ENCODE measurements at places on chromosomes 4 and X. TPM values are rescaled to one million over a fixed set of nuclear protein-coding genes. Genes with fewer than 3 reads are reported as not detected.

DNA sequence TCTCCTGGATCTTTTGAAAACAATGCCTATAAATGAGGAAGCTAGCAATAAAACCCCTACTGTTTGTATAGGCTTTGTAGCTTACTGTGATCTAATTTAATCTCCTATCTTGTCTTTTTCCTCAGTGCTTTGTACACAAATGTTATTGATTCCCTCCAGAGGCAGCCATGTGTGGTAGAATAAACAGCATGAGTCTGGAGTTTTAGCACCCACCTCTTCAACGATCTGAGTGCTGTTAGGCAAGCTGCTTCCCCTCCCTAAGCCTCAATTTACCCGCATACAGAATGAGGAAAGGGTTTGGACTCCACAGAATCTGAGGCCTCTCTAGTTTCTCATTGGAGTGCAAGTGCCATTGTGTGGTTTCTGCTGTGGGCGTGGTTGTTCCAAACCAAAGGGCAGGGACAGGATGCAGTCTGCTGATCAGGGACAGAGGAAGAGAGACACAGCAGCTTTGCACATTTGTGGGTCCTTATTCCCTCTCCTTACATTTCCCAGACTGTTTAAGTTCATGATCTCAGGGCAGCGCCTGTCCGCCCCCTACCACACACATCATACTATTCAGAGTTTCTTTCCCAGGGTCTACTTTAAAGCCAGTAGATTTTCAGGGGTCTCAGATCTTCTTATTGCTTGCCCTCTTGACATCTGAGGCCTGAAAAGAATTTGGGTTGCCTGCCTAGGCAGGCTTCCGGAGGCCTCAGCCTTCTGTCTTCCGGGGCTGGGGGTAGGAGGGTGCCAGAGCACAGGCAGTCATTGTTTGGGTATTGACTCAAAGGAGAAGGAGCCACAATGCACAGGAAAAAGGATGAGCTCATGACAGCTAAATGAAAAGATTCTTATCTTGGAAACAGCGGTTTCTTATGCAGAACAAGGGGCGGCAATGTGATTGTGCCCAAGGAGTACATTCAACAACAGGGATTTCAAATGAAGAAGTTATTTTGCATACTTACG is 114.9 kb upstream of the TEX13D start:
- no peak for DNase-seq

GRCh38 chr4:113561092-113561491 is 200.4 kb downstream of the CAMK2D start:
- DNase-seq, result no peak

DNA sequence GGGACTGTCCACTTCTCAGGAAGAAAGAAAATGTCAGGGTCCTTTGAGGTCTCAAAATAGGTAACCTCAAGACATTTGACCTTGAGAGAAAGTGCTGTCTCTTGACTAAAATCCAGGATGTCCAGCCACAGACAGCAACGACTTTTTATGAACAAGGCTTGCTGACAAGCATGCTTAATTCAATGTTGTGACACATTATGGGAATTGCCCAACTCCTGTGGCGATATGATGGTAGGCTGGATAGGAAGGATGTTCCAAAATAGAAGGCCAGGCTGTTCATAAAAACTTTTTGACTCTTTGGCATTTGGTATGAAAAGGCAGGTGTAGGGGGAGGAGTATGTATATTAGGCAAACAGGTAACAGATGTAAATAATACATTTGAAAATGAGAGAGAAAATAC is 50.8 kb upstream of the EDNRA start:
- no peak for DNase-seq

- DNase-seq, result no peak
These were observed 9.3 kb upstream of the GPRIN3 start for GRCh38 chr4:89316931-89317366.

DNA sequence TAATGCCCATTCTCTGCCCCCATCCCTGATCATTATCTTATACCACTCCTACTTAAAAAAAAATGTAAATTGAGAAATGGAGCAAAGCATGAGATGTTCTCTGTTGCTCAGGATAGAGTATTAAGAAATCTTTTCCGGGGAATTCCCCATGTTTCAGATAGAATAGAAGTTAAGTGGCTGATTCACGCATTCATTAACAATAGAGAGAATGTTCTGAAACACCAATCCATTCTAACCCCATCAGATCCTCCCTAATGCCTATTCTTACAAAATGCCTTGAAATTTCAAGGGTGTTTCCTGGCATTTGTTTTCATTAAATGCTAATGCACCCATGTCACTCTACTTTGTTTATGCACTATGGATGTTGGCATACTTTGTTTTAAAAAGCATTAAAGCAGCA is 101.1 kb downstream of the AREG start:
- no peak for DNase-seq

- DNase-seq, result no peak
These were observed 22.0 kb downstream of the MND1 start for GRCh38 chr4:153366486-153366885.

DNA sequence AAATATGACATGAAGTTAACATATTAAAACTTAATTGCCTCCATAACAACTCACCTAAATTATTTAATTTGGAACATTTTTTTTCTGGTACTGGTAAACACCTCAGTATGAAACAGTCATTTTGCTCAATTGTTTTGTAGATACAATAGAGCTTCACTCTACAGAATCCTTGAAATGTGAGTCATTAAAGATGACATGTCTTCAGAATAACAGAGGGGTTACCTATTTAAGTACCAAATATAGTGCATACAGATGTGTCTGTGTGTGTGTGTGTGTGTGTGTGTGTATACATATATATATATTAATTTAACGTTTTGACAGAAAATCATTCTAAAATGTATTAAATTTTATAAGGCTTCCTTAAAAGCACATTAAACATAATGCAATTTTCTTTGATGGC is 297.6 kb downstream of the INPP4B start:
- no peak for DNase-seq

GRCh38 chr4:40524366-40525041 is 105.2 kb downstream of the RBM47 start:
- DNase-seq, result no peak

DNA sequence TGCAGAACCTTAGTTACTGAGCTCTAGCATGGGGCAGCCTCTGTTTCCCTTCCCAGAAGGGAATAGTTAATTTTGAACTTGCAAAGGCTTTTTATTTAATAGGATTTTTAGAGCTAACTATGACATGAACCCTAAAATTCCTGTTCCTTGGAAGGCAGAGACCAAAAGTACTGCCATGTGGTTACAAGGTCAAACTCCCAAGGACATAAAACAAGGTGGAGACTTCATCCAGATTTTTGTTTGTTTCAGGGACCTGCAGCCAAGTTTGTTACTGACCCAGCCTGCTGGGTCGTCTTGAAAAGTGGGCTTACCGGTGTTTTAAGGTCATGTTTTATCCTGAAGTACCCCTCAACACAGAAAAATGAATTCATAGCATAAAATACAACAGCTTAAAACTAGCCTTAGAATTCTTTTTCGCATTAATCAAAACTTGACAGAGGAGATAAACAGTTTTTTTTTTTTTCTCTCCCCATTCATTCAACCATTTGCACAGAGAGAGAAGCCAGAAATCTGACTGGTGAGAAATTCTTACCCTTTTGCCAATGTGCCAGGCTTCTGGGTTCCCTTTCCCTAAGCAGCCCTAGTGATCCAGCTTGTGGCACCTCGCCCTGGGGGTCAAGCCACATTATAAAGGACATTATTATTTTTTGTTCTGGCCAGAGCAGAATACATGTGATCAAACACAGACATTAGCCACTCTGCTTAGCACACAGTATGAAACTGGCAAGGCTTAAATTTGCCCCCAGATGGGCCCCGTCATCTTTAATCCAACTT is 21.5 kb upstream of the GRPEL1 start:
- DNase-seq, result no peak

DNA sequence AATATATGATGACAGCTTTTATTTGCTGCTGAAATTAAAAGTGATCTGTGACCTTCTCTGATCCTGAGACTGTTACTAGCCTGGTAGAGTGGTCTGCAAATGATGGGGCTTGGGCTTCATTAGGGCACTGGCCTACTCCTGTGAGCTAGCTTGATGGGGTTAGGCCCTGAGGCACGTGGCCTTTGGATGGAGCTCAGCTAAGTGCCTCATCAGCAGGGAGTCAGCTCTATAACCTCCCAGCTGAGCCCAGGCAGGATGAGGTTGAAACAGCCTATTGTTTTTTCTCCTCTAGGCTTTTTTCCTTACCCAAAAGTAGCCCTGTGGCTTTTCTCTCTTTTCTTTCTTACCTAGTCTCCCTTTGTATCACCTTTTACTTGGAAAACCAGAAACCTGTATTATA is 92.2 kb downstream of the AFF2 start:
- no peak for DNase-seq

- DNase-seq, result no peak
These were observed 19.9 kb downstream of the SORCS2 start for GRCh38 chr4:7212101-7212674.

- DNase-seq, result no peak
These were observed 63.7 kb upstream of the CAMK2D start for GRCh38 chr4:113825272-113825671.

DNA sequence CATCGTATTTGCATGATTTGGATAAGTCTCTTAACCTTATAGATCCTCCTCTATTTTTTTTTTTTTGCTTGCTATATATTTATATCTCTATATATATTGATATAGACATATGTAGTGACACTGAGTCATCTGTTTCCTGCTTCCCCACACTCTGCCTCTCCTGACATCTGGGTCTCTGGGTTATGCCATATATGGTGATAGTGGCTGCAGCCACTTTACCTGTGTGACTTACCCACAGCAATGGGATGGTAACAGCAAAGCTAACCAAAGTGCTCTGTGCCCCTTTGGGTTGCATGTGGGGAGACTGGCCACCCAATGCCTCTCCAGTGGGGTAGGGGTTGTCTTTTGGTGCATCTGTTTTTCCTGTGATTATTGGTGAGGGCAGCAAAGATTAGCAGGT is 14.5 kb downstream of the CMC4 start:
- DNase-seq, result no peak

GRCh38 chr4:88823058-88823919 is 125.7 kb upstream of the NAP1L5 start:
- peak; percentile 93 for DNase-seq

- DNase-seq, result peak; percentile 88
These were observed 13.0 kb downstream of the SH3BP2 start for GRCh38 chr4:2805712-2806389.

DNA sequence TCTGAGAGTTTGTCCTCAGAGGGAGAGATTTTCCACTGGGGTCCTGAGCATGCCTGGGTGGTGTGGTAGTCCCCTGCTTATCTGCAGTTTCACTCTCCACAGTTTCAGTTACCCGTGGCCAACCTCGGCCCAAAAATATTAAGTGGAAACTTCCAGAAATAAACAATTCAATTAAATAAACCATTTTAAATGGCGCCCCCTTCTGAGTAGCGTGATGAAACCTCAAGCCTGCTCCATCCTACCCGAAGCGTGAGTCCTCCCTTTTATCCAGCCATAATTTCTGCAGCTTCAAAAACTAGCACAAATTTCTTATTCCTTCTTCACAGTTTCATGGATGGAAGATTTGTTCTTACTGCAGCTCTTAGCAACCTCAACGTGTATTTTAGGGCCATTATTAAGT is 26.7 kb downstream of the PNMA6E start:
- no peak for DNase-seq

- DNase-seq, result no peak
These were observed 74.3 kb downstream of the CFAP299 start for GRCh38 chr4:80409809-80410208.

- DNase-seq, result no peak
These were observed 52.2 kb upstream of the BLTP1 start for GRCh38 chr4:122099896-122100295.

DNA sequence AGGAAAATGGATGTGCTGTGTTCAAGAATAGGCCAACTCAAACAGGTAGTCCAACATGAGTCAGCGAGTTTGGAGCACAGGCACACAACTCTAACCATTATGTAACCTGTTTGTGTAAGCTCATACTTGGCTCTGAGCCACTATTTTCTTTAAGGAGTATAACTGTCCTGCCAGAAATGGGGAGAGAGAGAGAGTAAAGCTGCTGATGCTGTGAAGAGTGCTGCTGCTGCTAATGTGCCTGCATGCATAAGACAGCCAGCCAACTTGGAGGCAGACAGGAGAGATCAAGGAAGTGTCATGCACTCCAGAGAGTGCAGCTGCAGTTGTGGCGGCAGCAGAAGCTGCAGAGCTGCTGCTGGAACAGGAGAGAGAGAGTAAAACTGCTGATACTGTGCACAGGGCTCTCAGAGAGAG is 11.7 kb upstream of the STATH start:
- DNase-seq, result no peak

DNA sequence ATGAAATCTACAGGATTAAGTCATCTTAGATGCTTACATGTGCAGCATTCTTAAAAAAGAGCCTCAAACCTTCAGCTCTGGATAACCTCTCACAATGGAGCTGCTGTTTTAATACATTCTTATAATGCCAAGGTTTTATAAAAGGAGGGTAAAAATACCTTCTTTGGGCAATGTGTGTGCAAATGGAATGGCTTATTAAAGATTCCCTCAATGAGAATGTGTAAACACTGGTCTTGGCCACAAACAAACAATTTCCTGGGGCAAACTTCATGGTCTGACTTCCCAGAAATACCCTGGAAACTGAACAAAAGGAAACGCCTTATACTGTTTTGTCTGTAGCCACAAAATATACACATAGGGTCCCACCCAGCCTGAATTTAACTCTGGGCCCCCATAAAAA is 148.6 kb upstream of the INTU start:
- no peak for DNase-seq

DNA sequence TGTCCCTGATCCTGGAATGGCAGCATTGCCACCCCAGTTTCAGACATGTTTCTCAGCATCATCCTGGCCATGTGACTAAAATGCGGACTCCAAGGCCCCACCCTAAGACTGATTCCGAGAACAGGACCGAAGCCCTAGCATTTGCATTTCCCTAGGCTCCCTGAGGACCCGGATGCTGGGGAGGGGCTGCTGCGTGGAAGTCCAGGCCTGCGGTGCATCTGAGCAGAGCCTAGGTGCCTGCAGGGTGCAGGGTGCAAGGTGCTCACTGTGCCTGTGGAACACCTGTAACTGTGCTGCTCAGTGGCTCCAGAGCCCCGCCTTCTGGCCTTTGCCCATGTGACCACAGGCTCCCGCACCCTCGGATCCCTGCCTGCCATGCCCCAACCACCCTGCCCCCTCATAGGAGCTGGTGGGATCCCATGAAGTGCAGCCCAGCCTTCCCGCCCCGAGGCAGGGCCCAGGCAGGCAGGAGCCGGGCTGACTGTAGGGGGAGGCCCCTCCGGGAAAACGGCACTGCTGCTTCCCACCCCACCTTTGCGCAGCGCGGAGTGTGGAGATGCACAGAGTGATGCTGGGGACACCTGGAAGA is 14.9 kb downstream of the PNMA6F start:
- no peak for DNase-seq

The CPLX1 gene
- 6.7 TPM for total RNA-seq

The COL4A6 gene
- total RNA-seq, result 16.1 TPM

The FMR1NB gene
- total RNA-seq, result not detected

The TRIM60 gene
- not detected for total RNA-seq

The DHRSX gene
- total RNA-seq, result 18.5 TPM

The S100G gene
- total RNA-seq, result not detected

The TLR2 gene
- 13.9 TPM for total RNA-seq

The CYTL1 gene
- 3.0 TPM for total RNA-seq

The TREX2 gene
- 2.1 TPM for total RNA-seq

The TRPC5OS gene
- total RNA-seq, result not detected

The CYP4V2 gene
- total RNA-seq, result 47.3 TPM

The CSAG1 gene
- not detected for total RNA-seq

The MAGEB17 gene
- total RNA-seq, result not detected

The AGTR2 gene
- total RNA-seq, result not detected

Measured in ureter (tissue), 1 donor.